ENCODE measurements at places on chromosomes 12 and 14.

DNA sequence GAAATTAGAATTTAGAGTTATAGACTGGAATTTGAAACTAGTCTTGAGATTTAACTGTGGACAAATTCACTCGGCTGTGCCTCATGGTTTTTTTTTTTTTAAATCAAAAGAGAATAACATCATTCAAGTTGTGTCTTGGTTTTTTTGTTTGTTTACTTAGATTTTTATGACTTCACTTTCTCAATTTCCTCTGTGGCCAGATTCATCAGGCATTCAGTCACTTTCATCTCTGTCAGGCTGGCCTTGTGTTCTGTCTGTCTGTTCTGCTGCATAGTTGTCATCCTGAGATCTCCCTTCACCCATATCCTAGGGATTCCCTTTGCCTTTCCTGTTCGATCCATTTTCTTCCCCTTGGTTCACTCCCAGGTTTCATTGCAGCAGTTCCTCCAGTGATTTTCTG is 10.0 kb downstream of the MARK3 start:
- DNase-seq, result no peak

DNA sequence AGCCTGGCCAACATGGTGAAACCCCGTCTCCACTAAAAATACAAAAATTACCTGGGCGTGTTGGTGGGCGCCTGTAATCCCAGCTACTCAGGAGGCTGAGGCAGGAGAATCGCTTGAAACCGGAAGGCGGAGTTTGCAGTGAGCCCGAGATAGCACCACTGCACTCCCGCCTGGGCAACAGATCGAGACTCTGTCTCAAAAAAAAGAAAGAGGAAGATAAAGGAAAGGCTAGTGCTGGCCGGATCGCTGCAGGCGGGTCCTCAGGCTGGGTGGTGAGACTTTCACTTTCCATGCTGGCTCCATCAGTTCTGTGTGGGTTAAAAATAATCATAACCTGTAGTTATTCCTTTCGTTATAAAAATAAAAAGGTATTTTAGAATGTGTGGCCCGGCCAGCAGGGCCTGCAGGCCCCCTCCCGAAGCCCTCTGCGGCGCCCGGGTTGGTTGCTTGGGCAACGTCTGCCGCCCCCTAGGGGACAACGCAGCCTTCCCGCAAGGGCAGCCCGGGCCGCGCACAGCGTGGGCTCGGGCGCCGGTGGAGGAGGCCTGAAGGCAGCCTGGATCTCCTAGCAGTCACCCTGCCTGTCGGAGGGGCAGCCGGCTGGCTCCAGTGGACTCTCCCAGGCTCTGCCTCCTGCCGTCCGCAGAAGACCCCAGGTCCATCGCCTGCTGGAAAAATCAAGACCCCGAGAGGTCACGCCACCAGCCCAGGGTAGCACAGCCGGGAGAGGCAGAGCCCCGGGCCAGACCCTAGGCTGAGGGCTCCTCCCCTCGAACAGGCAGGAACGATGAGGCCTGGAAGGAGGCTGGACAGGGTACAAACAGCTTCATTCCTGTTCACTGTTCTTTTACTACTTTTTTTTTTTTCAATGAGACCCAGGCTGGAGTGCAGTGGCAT is 5.0 kb upstream of the SLC25A47 start:
- DNase-seq, result no peak

GRCh38 chr12:88624911-88625310 is 44.6 kb upstream of the KITLG start:
- no peak for DNase-seq

- no peak for DNase-seq
Observed at GRCh38 chr12:56987011-56987410, 19.3 kb downstream of the ZBTB39 start.

- no peak for DNase-seq
Observed at GRCh38 chr12:106066726-106067325, 71.9 kb downstream of the NUAK1 start.

- DNase-seq, result no peak
Observed at GRCh38 chr12:50562520-50563433, 58.0 kb downstream of the DIP2B start.

DNA sequence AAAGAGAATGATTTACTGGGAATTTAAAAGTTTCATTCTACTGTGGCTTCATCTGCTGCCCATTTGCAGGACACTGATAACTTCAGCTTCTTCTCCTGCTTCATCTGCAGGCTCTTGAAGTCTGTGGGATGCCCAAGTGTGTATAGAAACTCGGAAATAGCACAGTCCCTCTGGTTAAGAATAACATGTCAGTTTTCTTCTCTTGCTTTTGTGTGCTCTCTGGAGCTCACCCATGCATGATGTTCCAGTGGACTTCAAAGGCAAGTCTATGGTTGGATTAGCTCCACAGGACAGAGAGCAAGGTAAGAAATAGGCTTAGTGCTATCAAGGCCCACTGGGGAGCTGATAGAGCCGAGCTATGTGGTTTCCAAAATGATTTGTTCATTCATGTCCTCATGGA is 13.7 kb downstream of the RMST start:
- no peak for DNase-seq

GRCh38 chr14:85688006-85688405 is 158.1 kb downstream of the FLRT2 start:
- DNase-seq, result no peak

DNA sequence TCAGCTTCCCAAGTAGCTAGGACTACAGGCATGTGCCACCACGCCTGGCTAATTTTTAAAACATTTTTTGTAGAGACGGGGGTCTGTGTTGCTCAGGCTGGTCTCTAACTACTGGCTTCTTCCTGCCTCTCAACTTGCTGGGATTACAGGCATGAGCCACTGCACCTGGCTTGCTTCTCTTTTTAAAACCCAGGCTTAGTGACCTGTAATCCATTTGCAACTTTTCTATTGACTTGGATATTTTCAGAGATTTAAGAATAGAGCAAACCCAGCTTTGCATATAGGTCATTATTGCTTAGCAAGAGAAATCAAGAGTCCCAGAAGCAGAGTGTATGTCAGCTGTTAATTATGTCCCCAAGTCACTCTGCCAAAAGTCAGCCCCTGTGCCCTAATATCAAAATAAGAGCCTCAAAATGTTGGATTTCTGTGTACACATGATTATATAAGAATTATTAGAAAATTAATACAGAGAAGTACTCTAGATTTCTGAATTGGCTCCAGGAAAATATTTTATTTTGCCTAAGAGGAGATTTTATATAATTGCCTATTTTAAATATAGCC is 24.9 kb downstream of the TCP11L2 start:
- DNase-seq, result no peak

DNA sequence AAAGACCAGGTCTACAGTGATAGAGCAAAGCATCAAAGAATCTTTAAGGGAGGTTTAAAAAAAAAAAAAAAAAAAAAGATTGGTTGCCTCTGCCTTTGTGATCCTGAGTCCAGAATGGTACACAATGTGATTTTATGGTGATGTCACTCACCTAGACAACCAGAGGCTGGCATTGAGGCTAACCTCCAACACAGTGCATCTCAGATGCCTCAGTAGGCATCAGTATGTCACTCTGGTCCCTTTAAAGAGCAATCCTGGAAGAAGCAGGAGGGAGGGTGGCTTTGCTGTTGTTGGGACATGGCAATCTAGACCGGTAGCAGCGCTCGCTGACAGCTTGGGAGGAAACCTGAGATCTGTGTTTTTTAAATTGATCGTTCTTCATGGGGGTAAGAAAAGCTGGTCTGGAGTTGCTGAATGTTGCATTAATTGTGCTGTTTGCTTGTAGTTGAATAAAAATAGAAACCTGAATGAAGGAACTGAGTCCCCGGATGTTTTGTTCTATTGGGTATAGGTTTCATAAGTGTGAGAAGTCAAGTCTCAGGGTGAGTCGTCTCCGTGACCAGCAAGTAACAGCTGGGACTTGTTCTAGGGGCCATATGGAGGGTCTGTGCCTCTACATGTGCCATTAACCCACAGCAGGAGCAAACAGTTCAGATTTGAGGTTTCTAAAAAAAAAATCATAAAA is 9.3 kb downstream of the PEBP1 start:
- no peak for DNase-seq

DNA sequence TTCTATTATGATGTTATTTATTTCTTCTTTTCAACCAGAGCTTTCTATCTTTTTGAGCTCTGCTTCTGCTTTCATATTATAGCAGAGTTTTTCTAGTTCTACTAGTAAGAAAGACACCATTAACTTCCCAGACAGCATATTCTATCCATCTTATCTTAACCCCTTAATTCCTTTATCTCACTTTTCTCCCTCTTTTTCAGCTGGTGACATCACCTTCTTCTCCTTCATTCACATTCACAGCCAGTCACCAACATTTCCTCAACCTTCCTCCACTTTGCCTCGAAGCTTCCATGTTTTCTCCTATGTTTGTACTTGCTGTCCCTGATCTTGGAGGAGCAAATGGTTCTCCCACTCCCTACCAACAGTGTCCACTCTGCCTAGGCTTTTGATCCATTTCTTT is 3.5 kb upstream of the CSRP2 start:
- DNase-seq, result no peak

DNA sequence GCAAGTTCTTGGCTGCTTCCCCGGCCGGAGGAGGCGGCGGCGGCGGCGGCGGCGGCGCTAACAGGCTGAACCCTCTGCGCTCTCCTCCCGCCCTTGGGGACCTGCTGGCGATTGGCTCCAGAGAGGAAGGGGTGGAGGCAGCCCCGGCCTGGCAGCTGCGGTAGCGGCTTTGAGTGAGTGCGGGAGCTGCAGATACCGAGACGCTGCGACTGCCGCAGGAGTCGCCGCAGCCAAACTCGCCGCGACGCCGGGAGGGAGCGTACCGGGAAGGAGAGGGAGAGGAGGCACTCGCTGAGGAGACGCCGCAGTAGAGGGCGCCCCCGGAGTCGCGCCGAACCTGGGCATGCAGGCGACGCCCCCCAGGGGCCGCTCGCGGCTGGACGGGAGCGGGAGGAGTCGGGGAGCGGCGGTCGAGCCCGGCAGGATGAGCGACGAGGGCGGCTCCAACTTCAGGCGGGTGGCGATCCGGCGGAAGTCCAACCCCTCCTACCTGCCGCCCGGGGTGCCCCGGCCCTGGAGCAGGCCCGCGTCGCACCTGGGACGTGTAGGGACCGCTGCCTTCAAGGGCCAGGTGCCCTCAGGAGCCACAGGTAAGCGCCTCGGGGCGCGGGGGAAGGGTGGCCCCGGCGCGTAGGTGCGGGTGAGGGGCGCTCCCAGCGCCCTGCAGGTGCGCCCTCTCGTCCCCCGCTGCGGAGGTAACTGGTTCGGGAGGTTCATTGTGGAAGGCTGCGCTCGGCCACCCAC is at the start of gene FGD4:
Gene FGD4 (plus strand): TSS at position 189 of the 744 bp plus-strand sequence.
- DNase-seq, result peak; percentile 95

- DNase-seq, result no peak
Observed at GRCh38 chr12:124573839-124574786, 6.7 kb upstream of the NCOR2 start.

DNA sequence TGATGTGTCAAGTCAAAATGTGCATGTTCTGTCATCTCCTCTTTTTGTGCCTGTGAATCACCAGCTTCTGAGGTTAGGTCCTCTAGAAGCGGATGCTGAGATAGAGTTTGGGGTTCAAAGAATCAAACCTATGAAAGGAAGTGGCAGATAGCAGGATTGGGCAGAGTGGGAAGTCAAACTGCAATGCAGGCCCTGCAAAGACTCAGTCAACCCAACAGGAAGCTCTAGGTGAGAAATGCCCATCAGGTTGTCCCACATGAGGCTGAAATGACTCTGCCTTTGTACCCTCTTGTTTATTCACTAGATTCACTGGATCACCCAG is 4.5 kb upstream of the MIA2 start:
- DNase-seq, result no peak

DNA sequence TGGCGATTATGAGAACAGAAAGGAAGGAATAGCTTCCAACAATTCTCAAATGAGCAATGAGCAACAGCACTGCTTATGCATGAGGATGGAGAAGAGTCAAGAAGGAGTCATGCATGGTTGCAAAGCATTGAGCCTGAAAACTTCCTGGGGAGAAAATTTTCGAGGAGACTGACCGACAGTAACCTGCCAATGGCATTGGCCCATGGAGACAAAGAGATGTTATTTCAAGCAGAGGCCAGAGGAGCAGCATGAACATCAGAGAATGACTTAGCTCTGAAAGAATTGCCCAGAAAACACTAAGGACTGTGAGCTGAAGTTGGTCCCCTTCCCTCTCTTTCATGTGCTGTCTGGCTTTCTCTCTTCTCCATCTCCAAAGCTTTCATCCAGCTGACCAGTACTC is 343.4 kb downstream of the ADAMTS20 start:
- DNase-seq, result peak; percentile 51

DNA sequence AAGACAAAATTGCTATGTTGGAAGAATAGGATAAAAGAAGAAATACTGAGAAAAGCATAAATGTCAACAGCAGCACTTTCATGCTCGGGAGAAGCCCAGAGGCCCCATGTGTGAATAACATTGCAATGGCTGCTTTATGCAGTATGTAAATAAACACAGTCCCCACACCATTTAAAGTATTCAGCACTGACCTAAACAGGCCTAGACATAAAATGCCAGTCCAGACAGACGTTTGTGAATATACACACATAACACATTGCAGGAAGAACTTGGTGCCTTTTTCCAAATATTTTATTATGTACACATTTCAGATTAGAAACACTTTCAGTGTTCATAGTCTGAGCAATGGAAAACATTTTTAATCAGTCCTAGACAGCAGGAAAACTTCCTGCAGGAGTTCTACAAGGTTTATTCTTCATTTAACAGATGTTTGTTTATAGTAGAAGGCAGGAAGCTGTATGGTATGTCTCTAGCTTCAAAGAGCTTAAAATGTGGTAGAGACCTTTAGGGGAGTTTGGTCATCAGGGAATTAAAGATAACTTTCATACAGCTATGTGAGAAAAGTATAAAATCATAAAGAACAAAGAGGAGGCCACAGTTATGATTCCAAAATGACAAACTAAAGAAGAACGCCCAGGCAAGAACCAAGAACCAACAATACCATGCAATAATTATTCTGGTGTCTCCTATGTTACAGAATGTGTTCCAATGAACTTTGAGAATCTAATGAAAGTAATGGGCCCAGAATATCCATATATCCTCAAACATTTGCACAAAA is 30.6 kb upstream of the SLC38A2 start:
- no peak for DNase-seq

DNA sequence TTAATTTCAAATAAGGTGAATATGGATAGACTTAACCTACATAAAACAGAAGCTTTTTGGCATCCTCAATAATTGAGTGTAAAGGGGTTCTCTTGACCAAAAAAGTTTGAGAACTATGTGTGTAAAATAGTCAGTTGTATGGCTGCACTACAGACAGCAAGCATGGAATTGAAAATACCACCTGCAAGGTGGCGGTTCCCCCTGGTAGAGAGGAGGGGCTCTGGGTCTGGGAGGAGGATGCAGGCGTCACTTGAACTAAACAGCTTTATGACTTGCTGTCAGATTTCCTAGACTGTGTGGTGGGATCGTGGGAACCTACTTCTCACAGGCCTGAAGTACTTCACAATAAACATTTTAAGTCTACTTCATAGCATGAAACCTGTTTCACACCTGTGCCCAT is 6.3 kb downstream of the EVL start:
- DNase-seq, result no peak

- peak; percentile 71 for DNase-seq
Observed at GRCh38 chr14:69107407-69108003, 45.4 kb downstream of the DCAF5 start.

GRCh38 chr14:88848571-88848970 is 24.1 kb downstream of the TTC8 start:
- DNase-seq, result peak; percentile 5

- DNase-seq, result no peak
Observed at GRCh38 chr14:69676723-69677122, 65.3 kb downstream of the SUSD6 start.

Data from ACHN (cell line).